ENCODE measurements at places on chromosomes 5 and 9. TPM values are rescaled to one million over a fixed set of nuclear protein-coding genes. Genes with fewer than 3 reads are reported as not detected.

DRD1 gene
- not detected for total RNA-seq

ANKRD20A1 gene
- 0.87 TPM for total RNA-seq

DNA sequence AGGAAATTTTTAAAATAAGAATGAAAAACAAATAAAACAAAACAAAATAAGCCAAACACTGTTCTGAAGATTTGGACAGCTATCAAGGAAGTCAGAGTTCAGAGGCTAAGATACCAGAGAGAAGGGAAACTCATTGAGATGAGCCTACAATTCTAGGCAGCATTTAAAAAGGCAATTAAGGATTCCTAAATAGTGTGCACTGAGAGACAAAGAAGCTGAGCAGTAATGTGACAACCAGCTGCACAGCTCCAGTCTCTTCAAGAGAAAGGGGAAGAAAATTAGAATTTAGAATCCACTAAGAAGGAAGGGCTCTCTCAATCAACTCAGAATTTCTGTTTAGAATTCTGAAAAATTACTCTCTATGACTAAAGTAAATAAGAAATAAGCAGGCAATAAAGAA, 246.7 kb upstream of the COX7C start:
- no peak overlapping the region for H3K27ac ChIP-seq
- H3K4me3 ChIP-seq: no peak overlapping the region
- no peaks in the 10 kb centered on the region for H3K27me3 ChIP-seq
- no peak for DNase-seq
- H3K4me1 ChIP-seq: no peaks in the 10 kb centered on the region

DNA sequence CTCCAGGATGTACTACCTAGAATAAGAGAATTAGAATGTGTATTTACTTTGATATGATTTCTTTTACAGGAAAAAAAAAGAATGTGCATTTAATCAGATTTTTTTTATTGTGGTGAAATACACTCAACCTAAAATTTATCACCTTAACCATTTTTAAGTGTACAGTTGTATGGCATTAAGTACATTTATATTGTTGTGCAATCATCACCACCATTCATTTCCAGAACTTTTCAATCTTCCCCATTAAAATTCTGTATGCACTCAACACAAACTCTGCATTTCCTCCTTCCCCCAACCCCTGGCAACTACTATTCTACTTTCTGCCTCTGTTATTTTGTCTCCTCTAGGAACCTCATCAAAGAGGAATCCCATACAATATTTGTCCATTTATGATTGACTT, 66.0 kb upstream of the APC start:
- H3K27me3 ChIP-seq: no peaks in the 10 kb centered on the region
- H3K36me3 ChIP-seq: no peaks in the 10 kb centered on the region
- H3K4me1 ChIP-seq: no peaks in the 10 kb centered on the region
- no peak overlapping the region for H3K27ac ChIP-seq

All from suprapubic skin (tissue), 4 donors.